Activated CD8-positive, alpha-beta memory T cell treated with anti-CD3 and anti-CD28 coated beads, Interleukin-2, amount 50 U/mL, for 48 hours (primary cell): ENCODE measurements at places on chromosomes 4 and X.

GRCh38 chrX:43559644-43560043, 96.5 kb upstream of the MAOA start:
- peak; percentile 51 for DNase-seq

GRCh38 chrX:115602729-115603389, 41.9 kb downstream of the PLS3 start:
- no peak for DNase-seq

GRCh38 chr4:53644607-53645006, 53.3 kb upstream of the LNX1 start:
- no peak for DNase-seq

DNA sequence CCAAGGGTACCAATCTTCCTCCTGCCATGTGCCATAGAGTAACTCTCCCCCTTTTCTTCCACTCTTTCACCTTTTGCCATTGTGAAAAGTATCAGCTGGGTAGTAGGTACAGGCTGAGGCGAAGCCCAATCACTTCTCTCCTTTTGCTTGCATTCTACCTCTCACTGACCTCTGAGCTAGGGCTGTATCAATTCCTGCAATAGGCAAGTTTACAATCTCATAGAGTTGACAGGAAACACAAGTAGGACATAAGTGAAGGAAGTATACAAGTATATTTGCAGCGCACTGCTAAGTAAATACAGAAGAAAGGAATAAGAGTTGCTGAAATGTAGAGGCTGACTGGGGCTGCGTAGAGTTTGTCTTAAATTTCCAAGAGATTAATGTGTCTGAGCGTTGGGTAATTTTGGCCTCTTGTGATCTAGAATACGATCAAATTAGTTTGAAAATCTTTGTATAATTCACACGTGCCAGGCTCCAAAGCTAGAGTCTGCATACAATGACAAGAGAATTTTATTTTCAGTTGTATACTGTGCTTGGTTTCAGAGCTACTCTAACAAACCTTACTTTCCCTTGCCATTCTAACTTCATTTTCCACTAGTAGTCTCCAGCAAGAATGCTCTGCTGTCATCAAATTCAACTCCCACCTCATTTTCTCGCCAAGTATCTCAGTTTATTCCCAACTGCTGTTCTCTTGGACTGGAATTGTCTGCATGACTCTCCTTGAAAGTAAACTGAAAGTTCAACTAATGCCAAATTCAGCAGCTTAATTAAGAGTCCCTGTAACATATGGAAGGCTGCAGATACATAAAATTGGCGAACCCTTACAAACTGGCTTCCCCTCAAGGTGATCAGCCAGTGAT, 90.3 kb downstream of the ATP11C start:
- DNase-seq = no peak

GRCh38 chrX:123860983-123861382, 1.1 kb downstream of the XIAP start:
- no peak for DNase-seq
